SK-MEL-5 (cell line): ENCODE measurements at places on chromosomes 7 and 10. TPM values are rescaled to one million over a fixed set of nuclear protein-coding genes. Genes with fewer than 3 reads are reported as not detected.

Gene FMC1
- 17.8 and 21.0 TPM in 2 replicates for total RNA-seq

Gene SORCS3
- 0.03 and 0.05 TPM in 2 replicates for total RNA-seq

Gene SFXN3
- 66.8 and 76.9 TPM in 2 replicates for total RNA-seq

Gene SLC18A3
- 0.11 TPM in 1 of 2 replicates, not detected in the other for total RNA-seq

Gene CFAP69
- total RNA-seq: 2.1 and 6.6 TPM in 2 replicates

Gene PSD
- 0.40 and 0.61 TPM in 2 replicates for total RNA-seq

Gene FEZF1
- 2.1 and 2.7 TPM in 2 replicates for total RNA-seq

Gene CPN1
- 69.4 and 74.7 TPM in 2 replicates for total RNA-seq

Gene MDFIC
- total RNA-seq: 30.8 and 32.4 TPM in 2 replicates

Gene SPDYE9
- not detected in 2 replicates for total RNA-seq

Gene GIMAP4
- not detected in 2 replicates for total RNA-seq

Gene ADCYAP1R1
- total RNA-seq: not detected in 2 replicates

Gene DNAJC12
- total RNA-seq: 37.1 and 42.8 TPM in 2 replicates

DNA sequence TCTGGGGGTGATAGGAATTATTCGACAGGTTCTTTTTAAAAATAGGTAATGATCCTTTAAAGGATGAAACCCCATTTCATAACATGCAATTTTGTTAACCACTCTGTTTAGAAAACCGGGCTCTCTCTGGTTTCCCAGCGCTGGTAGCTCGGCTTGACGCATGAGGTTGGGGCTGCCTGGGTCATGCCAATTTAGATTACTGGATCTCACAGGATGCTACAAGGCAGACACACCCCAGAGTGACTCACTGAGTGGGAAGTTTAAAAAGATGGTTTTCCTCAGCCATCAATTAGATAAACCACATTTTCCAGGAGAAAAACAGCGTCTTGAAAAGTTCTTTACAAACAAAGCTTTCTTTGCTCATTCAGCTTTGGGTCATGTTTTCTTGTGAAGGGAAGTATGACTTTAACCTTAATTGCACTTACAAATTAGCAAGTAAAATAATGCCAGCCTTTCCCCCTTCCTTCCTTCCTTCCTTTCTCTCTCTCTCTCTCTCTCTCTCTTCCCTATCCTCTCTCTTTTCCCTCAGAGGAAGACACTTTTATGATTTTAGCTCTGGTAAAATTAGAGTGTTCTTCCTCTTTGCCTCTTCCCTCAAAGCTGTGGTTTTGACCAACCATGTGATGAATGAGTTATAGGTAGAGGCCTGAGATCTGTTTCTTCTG, 99.8 kb downstream of the EPDR1 start:
- no peak for DNase-seq

GRCh38 chr10:61847640-61848039, 53.9 kb upstream of the ARID5B start:
- DNase-seq: peak; percentile 22

DNA sequence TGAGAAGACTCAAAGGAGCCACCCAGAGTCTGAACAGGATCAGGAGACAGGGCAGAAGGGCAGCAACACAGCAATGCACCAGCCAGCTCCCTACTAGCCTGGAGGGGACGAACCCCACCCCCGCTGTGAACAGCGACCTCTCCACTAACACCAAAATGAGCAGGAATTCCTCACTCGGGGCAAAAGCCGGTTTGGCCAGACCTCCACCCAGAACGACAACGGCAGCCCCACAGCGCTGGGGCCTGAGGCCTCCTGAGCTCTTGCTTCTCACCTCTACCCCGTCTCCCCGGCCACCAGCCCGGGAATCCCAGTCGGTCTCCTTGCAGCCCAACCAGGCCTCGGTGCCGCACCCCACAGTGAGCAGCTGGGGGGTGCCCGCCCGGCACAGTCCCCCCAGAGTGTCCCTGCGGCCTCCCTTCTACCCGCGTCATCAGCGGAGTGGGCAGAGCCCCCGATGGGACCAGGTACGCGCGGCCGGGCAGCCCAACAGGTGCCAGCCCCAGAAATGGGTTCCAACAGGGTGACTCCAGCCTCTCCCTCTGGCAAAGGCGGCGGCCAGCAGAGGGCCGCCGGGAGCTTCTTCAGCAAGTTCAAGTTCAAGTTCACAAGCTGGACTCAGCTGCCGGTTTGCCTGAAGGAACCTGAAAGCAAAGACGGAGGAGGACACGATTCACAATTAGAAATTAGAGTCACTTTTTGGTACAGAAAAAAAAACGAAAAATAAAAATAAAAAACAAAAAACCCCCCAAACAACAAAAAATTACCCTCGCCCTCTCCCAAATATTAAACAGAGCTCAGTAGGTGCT, 129.0 kb downstream of the MARCHF5 start:
- no peak for DNase-seq

DNA sequence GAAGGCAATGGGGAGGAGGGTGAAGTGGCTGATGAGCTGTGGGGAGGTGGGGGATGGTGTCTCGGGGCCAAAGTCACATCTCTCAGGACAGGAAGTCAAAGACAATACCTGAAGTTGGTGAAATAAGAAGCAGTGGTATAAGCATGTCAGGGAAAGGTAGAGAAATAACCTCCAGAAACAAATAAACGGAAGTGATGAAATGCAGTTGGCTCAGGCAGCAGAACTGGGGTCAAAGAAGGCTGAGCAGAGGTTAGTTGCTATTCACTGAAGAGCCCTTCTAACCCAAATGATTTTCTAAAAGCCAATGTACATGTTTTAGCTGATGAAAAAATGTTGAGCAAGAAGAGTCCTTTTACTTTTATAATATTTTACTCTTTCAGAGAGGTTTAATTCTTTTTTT, 78.6 kb upstream of the ADRB1 start:
- DNase-seq: no peak

DNA sequence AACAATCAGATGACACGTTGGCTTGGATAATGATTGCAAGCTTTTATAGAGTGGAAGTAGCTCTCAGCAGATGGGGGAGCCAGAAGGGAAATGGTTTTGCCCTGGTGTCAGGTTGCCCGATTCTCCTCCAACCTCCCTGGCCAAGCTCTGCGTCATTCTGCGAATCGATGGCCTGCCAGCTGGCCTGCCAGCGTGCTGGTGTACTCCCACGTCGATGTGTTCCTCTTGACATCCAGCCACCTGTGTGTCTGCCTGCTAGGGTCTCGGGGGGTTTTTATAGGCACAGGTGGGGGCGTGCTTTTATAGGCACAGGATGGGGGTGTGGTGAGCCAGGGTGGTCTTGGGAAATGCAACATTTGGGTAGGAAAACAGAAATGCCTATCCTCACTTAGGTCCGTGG, 4.6 kb downstream of the NET1 start:
- no peak for DNase-seq

DNA sequence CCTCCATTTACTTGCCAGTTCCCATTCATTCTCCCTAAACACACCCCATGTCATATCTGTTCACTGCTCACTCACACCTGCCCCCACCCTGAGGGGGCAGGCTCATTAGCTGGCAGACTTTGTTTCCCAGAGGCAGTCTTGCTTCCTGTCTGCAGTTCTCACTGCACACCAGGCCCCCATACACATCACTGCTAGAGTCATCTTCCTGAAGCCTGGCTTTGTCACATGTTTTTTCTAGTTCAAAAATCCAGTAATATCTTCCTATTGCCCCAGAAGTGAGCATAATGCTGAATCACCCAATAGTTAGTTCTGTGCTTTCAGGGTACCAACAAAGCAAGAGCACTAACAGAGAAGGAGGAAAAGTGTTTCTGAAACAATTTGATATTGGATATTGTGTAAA, 1.9 kb downstream of the LRRC72 start:
- no peak for DNase-seq

DNA sequence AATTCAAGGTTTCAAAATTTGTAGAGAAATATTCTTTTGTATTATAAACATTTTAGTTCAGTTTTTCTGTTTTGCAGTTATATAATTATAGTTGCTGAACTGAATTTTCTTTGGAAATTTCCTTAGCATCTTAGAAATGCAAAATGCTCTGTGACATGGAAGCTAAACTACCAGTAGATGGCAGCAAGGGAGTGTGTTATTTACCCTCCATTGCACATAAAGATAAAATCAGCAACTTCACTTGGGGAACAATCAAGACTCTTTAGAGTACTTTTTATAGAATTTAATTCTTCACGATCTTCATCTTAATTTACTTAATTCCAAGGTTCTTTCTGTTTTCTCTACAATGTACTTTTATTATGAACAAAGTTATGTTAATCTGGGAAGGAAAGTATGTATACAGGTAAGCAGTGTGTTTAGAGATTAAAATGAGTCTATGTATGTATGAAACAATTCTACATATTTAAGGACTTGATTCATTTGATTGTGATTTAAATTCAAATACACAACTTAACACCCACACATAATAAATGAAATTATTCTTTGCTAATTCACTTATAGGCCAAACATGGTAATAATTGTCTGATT, 404.2 kb downstream of the THSD7A start:
- DNase-seq: peak; percentile 80

DNA sequence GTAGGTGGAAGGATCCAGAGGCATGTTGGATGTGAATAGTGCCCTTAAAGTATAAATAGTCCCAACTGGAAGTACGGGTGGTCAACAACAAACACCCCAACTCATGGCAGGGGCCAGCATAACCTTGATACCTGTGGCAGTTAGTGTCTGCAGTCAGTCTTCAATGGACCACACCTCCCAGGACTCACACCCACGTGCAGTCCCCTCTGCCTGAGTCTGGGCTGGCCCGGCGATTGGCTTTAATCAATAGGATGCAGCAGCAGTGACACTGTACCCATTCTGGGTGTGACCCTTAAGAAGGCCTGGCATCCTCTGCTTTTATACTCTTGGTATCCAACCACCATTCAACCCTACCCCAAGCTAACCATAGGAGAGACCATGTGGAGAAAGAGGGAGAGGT, 18.6 kb downstream of the DRGX start:
- DNase-seq: no peak

DNA sequence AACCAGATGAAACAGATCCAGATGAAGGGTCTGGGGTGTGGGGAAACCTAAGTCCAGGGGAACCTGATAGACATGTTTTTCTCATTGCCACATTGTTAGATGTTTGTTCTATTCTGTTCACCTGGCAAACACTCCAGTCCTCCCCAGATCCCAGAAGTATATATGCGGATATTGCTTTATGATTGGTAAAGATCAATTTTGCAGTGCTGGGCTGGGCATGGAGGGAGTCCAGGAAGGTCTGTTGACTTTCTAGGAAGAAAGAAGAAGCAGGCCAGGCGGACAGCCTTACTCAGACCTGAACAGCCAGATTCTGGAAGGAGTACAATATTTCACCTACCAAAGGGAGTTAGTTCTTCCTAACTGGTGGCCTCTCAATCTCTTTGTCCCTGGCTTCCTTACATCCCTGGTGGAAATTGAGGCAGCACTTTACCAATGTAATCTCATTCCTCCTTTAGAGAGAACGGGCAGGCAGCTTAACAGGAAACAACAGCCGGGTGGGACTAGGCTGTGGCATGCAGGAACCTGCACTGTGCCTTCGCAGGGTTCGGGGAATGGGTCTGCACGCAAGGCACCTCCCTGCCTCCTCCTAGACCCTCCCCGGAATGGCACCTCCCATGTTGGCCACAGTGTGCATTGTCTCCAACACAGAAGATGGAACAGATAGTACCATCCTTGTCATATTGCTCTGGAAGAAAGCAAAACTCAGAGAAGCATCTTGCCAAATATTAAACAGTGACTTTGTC, 930 bp downstream of the GIMAP6 start:
- DNase-seq: no peak

GRCh38 chr7:33981671-33982424, 76.5 kb downstream of the BMPER start:
- DNase-seq: no peak

- no peak for DNase-seq
Observed at GRCh38 chr10:34740321-34740720, 74.8 kb downstream of the PARD3 start.

GRCh38 chr7:28177836-28178235, 2.8 kb downstream of the JAZF1 start:
- no peak for DNase-seq

DNA sequence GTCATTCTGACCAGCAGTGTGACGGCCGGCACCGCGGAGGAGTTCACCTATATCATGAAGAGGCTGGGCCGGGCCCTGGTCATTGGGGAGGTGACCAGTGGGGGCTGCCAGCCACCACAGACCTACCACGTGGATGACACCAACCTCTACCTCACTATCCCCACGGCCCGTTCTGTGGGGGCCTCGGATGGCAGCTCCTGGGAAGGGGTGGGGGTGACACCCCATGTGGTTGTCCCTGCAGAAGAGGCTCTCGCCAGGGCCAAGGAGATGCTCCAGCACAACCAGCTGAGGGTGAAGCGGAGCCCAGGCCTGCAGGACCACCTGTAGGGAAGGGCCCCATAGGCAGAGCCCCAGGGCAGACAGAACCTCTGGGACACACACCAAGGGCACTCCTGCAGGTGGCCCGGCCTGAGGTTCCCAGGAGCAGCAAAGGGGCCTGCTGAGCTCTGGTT, 9.0 kb downstream of the RBP3 start:
- DNase-seq: no peak

DNA sequence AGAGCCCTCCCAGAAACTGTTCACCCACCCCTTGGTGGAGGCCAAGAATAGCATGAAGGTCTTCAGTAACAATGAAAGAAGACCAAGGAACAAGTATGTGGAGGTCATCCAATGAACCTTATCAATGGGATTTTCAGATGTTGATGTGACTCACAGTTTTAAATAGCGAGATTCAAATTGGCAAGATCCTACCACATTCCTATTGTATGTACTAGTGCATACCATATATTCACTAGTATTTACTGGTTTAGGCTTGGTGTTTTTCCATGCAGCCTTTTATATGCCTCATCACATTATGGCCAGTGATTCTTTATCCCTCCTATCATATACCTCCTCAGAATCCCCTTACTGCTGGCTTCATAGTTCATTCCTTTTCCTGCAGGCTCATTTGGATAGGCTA, 54.4 kb downstream of the ITGB8 start:
- DNase-seq: no peak
